Caco-2 (cell line): ENCODE measurements at places on chromosomes 13 and 19.

DNA sequence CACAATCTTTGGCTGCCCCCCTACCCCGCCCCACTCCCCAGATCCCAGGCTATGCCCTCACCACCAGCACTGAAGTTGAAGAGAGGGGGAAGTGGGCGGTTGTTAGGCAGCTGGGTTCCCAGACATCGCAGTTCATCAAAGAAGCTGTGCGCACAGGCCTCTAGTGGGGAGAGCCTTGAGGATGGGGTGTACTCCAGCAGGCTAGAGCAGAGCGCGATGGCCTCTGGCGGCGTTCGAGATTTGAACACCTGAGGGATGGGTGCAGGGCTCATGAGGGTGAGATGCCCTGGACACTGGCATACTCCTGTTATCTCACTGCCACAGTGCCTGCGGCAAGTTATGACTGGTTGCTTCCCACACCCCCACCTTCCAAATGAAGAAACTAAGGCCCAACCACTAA lies 10.0 kb downstream of the GSK3A start:
- no peak for DNase-seq

- DNase-seq = no peak
These were observed 19.3 kb downstream of the PALM start for GRCh38 chr19:728011-728410.

GRCh38 chr19:23384166-23384565 lies 11.1 kb downstream of the ZNF91 start:
- no peak for DNase-seq

DNA sequence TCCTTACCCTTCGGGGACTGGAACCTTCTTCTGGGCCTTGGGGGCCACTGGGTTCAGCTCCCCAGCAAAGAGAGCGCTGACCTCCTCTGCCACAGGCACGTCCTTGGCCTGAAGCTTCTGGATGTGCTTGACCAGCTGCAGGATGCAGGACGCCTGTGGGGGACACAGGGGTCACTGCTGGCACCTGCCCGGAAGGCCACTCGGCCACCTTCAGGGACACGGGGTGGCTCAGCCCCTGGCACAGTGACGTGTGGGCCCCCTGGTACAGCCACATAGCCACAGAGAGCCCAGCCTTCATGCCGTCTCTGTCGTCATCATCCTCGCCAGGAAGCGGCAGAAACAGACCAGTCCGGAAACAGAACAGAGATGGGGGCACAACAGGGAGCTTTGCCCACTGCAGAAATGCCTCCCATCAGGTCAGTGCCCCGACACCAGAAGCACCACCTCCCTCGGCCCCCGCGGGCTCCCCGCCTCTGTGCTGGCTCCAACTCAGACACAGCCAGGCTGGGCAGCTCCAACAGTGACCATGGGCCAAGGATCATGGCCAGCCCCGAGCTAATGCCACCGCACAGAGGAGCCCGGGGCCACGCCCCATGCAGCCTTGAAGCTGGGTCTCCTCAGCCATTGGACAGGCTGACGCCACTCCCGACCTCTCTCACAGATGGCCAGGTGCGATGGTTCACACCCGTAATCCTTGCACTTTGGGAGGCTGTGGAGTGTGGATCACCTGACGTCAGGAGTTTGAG lies 20.7 kb downstream of the IZUMO4 start:
- DNase-seq = no peak

DNA sequence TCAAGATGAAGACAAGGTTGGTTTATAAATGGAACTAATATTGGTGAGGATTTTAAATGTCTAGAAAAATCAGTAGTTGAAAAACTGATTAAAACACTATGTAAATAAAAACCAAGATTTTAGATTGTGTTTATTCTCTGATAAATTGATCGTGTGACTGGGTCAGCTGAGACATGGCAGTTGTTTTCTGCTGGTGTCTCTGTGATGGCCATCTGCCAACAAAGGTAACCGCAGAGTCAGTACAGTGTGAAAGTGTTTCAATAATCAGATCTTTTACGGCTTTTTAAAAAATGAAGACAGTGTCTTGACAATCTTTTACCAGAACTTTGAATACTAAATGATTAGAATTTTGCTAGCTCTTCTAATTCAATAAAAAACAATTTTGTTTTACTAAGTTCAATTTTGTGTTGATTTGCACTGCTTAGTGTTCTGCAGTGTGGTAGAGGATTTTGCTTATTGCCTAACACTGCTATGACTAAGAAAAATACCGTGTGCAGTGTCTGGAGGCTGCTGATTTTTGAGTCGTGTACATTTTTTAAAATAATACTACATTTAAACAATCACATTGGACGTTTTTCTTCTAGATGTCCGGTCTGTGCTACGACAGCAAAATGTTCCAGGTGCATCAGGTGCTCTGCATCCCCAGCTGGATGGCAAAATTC lies 32.7 kb upstream of the GPR183 start:
- no peak for DNase-seq

DNA sequence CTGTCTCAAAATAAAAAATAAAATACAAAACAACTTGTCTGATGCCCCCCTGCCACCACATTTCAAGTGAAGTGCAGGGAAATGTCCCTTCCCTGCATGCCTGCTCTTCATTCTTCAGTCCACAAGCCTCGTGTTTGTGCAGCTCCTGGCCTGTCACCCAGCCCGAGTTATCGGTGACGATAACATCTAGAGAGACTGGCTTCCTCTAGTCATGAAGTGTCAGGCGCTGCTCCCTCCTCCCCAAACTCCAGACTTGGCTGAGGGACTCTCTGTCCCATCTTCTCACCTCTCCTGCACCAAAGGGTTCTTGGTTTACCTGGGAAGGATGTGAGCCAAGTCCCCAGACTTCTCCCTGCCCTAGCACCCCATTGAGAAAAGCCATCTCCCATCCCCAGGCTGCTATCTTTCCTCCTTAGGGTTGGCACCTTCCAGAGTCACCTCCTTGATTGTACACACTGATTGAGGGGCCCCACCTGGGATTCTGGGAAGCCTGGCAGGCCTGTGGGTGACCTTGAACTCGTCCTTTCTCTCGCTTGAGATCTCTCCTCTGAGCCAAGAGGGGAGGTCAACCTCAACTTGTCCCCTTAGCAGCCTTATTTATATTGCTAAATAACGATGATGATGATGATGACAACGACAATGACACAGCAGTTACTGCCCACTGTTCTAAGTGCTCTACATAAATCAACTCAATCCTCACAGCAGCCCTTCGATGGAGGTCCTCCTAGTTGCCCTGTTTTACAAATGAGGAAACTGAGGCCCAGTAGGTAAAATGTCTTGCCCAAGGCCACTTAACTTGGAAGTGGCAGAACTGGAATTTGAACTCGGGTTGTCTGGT lies 13.1 kb upstream of the PLAUR start:
- DNase-seq = no peak

DNA sequence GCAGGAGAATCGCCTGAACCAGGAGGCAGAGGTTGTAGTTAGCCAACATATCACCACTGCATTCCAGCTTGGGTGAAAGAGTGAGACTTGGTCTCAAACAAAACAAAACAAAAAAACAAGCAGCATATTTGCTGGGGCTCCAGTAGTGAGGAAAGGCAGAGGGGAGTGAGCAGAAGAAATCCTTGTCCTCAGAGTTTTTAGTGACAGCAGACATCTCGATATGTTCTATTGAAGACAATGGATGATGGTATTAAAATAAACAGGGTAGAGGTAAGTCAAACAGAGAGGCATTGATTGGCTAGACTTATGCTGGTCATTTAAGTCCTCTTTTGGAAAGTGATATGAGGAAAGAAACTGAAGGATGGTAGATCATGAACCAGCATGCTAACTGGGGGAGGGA lies 19.0 kb downstream of the NLRP7 start:
- DNase-seq = no peak

DNA sequence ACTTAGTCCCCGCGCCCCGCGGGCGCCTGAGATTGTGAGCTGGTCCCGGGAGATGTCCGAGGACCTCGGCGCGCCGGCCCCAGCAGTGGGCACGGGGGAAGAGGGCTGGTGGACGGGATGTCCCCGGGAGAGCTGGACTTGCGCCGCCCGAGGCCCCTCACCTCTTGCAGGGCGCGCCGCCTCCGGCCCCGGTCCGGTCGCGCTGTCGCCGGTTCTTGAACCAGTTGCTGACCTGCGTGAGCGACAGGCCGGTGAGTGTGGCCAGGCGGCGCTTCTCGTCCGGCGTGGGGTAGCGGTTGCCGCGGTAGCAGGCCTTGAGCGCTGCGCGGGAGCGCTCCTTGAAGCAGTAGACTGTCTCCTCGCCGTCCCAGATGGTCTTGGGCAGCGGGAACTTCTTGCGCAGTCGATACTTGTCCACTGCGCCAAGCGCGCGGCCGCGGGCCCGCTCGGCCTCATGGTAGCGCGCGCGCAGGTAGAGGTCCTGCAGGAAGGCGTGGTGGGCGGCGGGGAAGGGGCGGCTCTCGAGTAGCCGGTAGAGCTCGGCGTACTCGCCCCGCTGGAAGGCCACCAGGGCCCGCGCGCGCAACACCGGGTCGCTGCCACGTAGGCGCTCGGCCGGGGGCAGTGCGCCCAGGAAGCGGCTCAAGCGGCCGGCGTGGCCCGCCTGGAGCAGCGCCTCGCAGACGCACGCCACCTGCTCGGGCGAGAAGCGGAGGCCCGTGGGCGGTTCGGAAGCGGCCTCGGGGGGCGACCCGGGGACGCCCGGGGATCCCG lies 984 bp downstream of the SIX5 start:
- DNase-seq = peak; percentile 79

DNA sequence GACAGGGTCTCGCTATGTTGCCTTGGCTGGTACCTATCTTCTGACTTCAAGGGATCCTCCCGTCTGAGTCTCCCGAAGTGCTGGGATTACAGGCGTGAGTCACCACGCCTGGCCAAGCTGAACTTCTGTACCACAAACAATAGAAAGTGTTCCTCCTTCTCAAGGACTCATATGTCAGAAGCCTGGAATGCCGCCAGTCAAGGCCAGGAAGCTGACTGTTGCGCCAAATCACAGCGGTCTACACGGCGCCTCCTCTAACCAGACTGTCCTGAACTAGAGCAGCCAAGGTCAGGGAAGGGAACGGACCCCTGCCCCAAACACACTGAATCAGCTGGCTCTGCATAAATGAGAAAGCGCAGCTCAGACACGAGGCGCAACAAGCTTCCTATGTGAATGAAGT lies 14.6 kb downstream of the RAB20 start:
- no peak for DNase-seq

DNA sequence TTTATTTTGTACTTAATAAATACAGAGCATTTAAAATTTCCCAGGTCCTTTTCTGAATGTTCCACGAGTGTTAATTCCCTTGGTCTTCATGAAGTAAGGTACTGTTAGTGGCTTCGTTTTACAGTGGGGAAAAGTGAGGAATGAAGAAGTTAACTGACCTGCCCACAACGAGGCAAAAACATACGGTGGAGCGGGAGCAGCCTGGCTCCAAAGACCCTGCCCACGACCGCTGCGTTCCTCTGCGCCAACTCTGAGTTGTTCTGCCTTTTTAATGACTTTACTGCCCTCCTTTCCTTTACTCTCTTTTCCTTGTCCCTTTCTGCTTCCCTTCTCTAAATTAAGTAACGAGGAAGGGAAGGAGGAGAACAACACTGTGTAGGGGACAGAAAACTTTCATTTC lies 392.9 kb downstream of the PCDH9 start:
- no peak for DNase-seq

DNA sequence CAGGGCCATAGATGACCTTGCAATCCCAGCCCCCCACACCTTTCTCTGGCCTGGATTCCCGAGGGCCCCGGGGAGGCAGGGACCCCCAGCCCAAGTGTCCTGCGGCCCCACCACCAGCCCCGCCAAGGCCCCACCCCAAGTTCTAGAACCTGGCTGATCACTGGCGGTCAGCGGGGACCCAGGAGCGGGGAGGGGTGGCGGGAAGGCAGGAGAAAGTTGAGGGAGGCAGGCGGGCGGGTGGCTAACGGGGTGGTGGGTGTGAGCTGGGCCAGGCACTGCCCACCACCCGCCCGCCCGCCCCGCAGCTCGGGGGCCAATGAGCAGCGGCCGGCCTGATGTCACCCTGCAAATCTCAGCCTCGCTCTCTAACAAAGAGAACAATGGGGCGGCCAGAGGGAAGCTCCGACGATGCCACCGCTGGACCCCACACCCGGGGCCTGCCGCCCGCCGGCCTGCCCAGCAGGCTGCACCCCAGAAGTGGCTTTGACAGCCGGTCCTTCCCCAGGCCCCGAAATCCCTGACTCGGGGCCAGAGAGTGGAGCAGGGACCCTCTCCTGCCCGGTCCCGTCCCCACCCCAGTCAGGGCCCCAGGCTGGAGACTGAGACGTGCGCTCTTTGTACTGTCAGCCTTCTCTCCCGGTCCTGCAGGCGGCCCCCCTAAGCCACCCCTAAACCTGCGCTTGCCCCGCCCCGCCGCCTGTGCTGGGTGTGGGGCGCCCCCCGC lies 1.6 kb downstream of the MEX3D start:
- DNase-seq = peak; percentile 52

DNA sequence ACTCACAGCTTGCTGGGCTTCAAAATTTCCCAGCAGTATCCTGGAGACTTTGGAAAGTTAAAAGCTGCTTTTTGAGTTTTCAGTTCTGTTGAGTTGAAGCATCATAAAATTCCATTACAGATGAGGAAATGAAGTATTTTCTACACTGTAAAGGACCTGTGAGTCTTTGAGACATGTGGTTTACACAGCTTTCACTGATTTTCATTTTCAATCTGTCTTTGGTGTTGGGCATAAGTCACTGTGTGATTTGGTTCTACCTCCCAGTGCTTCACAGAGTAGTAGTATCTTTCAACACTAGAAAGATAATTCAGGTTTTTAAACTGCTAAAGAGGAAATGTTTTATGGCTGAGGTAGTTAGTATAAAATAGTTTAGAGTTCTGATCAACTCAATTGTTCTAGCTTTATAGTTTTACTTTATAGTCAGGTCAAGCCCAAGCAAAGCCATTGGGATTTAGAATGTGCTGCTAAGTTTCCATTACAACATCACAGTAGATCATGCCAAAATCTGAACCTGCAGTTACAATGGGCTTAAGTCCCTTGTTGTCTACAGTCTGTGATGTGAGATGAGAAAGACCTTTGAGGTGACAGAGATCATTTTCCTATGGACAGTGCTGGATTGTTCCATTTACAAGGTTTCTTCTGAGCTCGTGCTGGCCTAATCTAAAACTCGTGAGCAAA lies 161.6 kb downstream of the FLT1 start:
- DNase-seq = no peak

GRCh38 chr19:48391100-48392005 lies at the start of gene KDELR1:
TSS of gene KDELR1 (minus strand) at chr19:48391551. CDS start at chr19:48391358, 193 bp downstream.
- peak; percentile 86 for DNase-seq
